Inflammatory macrophage treated with lipopolysaccharide for 4 hours (primary cell): ENCODE measurements at places on chromosomes 12 and 14.

- peak; percentile 91 for DNase-seq
Observed at GRCh38 chr12:108313606-108314351, 25.3 kb downstream of the CMKLR1 start.

DNA sequence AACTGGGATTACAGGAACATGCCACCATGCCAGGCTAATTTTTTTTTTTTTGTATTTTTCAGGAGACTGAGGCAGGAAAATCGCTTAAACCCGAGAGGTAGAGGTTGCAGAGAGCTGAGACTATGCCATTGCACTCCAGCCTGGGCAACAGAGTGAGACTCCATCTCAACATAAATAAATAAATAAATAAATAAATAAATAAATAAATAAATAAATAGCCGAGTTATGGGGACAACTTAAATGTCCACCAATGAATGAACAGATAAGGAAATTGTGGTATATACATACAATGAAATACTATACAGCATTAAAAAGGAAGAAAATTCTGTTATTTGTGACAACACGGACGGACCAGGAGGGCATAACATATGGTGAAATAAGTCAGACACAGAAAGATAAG lies 325.7 kb downstream of the NELL2 start:
- no peak for DNase-seq

DNA sequence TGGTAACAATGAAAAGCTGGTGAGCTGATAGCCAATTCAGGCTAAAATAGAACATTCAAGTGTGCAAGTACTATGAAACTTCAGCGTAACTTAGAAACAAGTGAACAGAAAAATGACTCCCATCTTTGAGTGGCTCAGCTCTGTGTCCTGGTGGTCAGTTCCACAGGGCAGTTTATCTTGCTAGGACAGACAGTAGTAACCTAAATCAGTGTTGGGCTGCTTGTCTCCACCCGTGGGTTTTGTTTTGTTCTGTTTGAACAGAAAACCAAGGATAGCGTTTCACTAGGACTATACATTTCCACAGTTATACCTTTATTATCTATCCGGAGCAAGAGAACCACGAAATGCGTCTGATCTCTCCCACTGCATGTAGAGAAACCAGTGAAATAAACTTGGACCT lies 467.8 kb downstream of the EGLN3 start:
- no peak for DNase-seq

DNA sequence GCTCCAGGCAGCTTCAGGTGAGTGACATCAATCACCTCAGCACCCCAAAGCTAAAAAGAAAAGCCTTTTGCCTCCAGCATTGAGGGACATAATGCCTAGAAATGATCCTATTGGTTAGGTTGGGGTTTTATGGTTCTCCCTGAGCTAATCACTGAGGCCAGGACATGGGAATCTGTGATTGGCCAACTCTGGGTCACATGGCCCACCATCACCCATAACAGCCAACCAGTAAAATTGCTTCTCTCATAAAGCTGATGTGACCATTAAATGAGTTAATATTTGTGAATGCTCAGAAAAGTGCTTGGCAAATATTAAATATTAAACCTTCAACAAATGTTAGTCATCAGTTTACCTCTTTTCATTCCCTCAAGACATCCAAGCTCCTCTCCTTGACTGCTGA lies 60.2 kb downstream of the TBX3 start:
- no peak for DNase-seq

- DNase-seq: no peak
Observed at GRCh38 chr14:97100306-97100705, 303.1 kb downstream of the VRK1 start.

DNA sequence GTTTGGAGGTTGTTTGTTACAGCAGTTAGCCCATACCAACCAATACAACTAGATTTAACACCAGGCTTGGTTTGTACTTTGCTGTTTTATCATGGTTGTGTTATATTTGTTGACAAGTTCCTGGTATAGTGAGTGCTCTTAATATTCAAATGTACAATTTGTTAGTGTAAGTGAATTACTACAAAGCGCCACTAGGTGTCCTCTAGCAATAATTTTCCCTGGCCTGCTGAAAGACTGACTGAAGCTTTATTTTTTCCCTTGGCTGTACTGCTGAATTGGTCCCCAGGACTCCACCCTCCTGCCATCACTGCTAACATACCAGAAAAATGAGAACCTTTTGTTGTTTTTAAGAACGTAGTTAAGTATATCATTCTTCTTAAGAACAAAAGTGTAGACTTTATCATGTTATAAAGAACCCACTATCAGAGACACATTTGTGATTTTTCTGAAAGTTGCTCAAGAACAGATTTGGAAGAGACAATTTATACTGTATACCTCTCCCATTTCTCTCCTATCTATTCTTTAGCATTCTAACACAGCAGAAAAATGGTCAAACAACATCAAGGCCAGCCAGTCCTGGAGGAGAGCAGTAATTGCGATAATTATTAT lies 75.3 kb upstream of the FAR2 start:
- peak; percentile 61 for DNase-seq

DNA sequence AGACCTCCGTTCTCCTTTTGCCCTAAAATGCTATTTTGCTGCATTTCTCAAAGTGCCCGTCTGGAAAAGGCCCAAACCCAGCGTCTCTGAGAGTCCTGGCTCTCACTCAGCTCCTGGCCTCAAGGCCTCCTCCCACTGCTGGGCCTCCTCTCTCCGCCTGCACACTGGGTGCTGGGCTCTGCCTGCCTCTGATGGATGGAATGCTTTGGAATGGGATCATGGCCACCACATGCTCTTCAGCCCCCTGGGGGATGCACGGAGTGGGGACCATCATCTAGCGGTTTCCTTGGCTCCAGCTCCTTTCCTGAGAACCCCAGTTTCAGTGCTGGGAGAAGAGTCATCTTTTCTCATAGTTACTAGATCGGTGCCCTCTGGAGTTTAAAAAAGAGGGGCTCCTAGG lies 65.2 kb downstream of the KDM2B start:
- DNase-seq: no peak

- DNase-seq: no peak
Observed at GRCh38 chr14:56813143-56813551, 2.9 kb upstream of the OTX2 start.

GRCh38 chr12:6914246-6914946 lies at the start of gene ENO2:
Gene ENO2 (plus strand): TSS chr12:6914580. CDS start chr12:6915833, 1,253 bp downstream.
- DNase-seq: peak; percentile 59

DNA sequence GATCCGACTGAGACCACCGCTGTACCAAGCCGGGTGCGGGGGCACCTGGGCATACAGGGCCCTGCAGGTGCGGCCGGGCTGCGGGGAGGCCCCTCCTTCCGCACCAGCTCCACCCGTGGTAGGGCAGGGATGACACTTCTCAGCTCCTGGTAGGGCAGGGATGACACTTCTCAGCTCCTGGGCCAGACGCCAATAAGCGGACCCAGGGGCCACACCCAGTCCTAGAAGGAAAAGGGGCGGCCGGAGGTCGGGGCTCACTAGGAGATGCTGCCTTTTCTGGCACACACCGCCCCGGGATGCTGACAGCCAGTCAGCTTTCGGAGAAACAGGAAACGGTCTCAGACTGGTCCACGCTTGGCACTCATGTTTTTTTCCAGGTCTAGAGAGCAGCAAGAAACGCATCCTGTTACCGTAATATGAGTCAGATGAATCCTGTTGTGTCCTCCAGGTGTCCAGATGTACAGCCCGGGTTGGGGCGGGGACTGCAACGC lies 34.8 kb downstream of the NFKBIA start:
- DNase-seq: no peak

- DNase-seq: no peak
Observed at GRCh38 chr14:29652571-29652970, 275.1 kb downstream of the PRKD1 start.

DNA sequence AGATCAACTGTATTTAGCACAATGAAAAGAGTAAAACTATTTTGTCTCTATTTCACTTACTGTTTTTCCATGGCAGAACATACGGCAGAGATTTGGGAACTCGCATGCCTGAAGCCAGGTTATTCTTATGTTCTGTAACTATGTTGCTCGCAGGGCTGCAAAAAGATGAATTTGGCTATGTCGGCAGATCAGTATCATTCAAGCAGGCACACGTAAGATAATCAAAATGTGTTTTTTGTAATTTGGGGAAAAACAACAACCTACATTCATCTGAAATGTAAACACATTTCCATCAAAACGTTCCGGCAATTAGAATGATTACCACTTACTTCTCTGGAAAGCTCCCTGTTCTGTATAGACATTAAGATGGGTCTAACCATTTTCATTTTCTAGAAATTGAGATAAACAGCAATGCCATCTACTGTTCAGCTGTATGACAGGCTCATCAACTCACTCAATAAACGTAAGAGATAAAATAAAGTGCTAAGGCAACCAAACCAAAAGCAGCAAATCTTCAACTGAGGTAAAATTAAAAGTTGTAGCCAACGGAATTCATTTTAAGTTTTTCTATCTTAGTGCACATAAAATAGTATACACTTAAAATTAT lies 13.0 kb downstream of the GTSF1 start:
- no peak for DNase-seq

DNA sequence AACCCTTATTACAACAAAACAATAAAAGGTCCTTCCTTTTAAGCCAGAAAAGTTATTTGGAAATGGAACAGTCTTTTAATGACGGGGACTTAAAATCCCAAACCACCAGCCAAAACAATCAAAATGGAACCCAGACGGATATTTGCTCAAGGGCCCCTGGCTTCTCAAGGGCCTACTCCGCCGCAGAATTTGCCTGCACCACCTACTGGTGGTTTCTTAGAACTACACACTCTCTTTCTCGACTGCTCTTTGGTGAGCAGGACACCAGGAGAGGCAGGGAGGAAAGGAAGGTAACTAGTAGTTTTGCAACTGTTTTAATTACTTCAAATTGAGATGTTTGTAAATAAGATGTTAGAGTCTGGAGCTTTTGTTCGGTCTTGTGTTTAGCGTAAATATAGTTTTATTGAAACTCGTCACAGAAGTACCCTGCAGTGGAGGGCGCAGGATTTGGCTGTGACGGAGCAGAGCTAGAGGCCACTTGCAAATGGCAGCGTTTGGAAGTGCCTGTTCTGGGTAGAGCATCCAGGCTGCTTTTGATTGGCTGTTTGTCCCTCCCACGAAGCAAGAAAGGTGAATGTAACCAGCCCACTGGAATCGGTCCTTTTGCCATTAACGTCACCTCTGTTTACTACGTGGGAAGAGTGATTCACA lies 238.5 kb downstream of the CACNA1C start:
- DNase-seq: peak; percentile 57

DNA sequence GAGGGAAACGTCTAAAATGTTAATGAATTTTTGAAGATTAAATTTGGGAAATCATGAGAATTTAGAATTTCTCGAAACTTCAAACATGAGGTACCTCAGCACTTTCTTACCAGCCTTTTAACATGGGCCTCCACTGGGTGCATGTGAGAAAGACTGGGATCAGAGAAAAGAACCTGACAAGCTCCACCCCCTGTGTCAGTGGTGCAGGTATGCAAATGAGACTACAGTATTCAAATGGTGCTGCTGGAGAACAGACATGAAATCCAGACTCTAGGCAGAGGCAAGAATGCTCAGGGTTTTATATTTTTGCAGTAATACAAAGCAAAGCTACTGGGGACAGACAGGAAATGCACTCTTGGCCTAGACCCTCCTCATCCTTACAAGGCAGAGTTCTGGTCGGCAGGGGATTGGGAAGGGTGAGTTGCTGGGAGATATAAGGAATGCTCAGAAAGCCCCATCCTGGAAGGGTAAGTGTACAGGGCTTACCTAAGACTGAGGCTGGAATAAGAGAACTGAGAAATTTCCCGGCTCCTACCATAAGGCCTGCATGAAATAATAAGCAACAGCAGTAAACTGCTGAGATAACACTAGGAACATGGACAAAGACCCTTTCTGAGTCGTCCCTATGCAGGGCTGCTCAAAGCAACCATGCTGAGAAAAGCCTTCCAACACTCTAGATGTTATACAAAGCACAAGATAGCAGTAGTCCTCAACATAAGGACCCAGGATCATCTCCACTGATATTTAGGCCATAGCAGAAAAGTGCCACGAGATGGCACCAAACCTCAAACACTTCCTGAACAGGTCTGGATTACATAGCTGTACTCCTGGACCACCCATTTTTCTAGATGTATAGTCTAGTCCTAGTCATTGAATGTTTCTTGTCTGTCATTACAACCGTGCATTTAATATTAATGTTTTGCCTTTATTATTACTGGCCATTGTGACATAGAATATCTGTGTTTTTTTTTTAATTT lies 260.8 kb downstream of the RASSF9 start:
- peak; percentile 51 for DNase-seq

DNA sequence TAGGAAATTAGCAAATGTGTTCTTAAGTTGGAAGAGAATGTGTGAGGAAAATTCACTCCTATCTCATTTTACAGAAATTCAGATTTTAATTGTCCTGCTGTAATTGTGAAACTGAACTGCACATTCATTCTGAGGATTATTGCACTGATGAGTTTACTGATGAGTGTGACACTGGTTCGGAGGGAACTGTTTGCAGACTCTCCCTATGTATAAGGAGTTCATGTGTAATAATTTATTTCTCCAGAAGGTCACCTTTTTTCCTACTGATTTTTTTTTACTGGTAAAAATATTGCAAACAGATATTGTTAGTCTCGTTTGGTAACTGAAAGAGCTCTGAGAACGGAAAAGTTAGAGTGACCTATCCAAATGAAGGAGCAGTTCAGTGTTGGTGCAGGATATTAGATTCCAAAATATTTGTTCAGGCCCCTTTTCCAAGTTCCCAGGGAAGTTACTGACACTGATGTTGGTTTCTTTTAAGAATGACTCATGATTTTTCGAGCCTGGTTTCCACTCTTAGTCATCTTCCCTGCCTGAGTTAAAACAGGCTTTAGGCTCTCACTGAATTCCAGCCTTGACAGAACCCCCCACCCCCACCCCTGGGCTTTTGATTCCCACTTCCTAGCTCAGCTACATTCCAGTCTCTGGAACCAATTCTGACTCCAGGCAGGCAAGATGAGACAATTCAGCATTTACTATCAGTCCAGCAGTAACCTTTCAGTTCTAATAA lies 18.4 kb downstream of the ANO6 start:
- peak; percentile 75 for DNase-seq

DNA sequence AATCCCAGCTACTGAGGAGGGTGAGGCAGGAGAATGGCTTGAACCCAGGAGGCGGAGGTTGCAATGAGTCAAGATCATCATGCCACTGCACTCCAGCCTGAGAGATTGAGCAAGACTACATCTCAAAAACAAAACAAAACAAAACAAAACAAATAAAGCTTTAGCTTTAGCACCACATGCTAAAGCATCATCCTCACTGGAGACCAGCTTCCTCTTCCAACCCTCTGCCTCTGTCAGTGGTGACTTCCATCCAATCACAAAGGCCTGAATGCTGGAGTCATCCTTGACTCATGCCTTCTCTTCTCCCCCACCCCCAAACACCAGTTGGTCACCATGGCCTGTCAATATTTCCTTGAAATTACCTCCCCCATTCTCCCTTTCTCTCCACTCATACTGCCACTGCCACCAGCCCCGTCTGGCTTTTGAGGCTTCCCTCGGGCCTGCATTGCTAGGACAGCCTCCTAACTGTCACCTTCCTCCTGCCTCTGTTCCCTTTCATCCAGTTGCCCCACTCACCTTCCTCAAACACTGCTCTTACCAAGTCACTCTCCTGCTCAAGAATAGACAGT lies 1.4 kb downstream of the ZNF385A start:
- DNase-seq: peak; percentile 99

- DNase-seq: no peak
Observed at GRCh38 chr12:69509904-69510827, 40.0 kb downstream of the FRS2 start.
